ENCODE measurements at places on chromosomes 16 and 17.

GRCh38 chr17:39200070-39200879 is at the start of gene RPL19:
TSS of gene RPL19 (plus strand) at chr17:39200283. CDS start at chr17:39200345, 62 bp downstream.
- peak; percentile 41 for DNase-seq

GRCh38 chr16:83363521-83363920 is 444.3 kb upstream of the HSBP1 start:
- no peak for DNase-seq

- peak; percentile 40 for DNase-seq
These were observed 41.2 kb upstream of the HAPSTR1 start for GRCh38 chr16:9050102-9050830.

- peak; percentile 44 for DNase-seq
These were observed 31.8 kb downstream of the ANKRD11 start for GRCh38 chr16:89458551-89458950.

DNA sequence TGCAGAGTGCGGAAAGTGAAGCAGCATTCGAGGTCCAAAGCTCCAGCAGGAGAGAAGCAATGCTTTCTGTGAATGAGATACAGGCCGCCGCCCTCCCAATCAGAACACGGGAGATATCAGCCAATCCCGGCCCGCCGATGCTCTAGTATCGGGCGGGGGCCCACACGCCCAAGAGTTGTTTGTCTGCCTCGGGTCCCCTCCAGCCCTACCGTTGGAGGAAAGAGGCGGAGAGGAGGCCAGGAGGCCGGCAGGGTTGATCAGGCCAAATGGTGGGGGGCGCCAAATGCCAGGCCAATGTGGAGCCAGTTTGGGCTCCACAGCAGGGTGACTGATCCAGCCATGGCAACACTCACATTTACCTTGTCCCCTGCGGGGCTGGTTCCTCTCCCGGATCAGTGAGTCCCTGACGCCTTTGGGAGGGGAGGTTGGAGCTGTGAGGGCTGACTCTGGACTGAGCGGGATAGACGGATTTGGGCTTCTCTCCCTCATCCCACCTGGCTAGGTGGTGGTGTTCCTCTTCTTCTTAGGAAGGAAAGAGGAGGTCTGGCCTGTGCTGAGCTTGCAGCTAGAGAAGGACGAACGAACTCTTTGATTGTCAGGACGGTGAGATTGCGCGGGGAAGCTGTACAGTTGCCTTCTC is 10.4 kb upstream of the CUEDC1 start:
- DNase-seq = no peak

DNA sequence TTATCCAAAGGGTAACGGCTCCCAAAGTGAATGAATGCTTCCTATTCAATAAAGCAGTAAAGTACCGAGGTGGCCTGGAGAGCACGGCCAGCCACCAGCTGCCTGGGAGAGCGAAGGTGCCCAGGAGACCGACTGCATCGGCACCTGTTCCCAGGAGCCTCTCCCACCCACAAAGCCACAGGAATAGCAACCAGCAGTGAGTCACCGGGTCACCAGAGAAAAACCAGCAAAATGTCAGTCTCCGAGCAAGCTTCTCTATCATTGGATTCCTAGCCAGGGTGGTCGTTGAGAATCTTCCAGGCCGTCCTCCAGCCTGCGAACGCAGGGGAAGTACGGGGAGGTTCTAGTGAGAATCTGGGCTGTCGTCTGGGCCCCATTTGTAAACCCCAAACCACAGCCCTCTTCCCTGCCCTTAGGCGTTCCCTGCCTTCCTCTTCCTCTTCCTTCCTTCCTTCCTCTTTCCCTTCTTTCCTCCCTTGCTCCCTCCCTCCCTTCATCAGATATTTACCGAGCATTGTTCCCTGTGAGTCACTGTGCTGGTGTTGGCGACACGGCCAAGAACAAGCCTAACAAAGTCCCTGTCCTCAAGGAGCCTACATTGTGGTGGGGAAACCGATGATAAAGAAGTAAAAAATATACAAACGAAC is 114.6 kb downstream of the SLC39A11 start:
- DNase-seq = peak; percentile 69

- DNase-seq = peak; percentile 78
These were observed 6.9 kb downstream of the CAMKK1 start for GRCh38 chr17:3885970-3886369.

GRCh38 chr16:87407511-87408112 is 15.5 kb downstream of the MAP1LC3B start:
- DNase-seq = peak; percentile 55

GRCh38 chr16:13838401-13839190 is 81.4 kb upstream of the ERCC4 start:
- DNase-seq = no peak

DNA sequence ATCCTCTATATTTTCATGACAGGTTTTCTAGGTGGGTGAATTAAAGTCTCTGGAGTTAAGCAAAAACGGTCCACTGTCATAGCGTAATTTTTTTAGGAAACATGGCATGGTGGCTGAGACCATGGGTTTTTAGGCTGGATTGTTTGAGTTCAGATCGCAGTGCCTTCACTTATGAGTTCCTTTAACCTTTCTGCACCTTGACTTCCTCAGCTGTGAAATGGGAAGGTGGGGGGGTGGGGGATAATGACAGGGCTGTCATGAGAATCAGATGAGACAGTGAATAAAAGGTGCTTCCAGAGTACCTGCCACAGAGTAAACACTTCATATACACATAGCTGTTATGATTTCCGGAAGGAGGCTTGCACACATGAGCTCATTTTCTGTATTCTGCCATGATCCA is 11.8 kb downstream of the PRCD start:
- no peak for DNase-seq

- no peak for DNase-seq
These were observed 352.1 kb upstream of the TBX2 start for GRCh38 chr17:61047515-61047914.

- peak; percentile 66 for DNase-seq
These were observed 3.5 kb upstream of the ITGAE start for GRCh38 chr17:3804503-3804931.

- no peak for DNase-seq
These were observed 27.4 kb downstream of the CEP95 start for GRCh38 chr17:64534187-64534586.

DNA sequence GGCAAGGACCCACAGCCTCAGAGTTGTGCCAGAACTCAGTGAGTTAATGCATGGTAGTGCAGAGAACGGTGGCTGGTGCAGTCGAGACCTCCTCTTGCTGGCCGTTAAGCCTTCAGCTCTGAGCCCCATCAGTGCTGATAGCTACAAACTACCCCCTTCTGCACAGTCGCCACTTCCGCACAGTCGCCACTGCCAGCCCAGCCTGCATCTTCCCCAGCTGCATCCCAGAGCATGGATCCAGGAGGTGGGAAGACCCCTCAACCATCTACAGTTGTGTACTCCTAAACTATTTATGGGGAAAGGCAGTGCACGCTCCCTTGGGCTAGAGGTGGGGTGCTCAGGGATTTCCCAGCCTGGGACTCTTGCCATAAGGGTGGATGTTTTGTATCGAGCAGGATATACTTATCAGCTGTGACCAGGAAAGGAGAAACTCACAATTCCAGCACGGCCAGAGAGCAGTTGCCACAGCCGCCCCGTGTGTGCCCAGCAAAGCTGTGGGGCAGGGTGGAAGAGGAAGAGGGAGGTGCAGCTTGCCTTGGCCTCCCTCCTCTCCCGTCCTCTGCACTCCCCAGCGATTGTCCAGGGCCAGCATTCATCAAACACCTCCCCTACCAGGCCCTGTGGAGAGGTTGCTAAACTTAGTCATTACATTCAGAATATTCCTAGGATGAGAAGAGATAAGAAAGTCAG is 49.5 kb upstream of the CMIP start:
- DNase-seq = no peak

DNA sequence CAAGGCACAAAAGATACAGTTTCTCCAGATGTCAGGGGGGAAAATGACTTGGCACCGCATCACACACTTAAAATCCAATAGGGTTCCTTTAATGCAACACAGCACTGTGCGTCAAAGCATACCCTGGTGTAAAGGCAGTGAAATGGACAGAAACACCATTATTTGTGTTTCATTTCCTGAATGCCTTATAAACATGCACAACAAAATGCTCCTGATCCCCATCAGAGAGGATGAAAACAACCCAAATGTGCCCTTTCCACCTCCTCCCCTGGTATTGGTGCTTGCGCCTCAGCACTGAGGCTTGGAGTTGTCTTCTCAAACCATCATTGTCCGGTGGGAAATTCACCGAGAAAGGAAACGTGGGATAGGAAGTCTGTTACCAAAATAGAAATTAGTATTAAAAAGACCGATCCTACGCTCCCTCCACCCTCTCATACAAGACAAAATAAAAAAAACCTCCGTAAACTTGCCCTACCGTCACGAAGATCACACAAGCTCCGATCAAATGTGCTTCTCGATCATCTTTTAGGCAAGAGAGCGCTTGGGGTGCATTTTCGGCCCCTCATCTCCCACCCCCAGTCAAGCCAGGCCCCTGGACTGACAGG is 722 bp downstream of the CDC27 start:
- peak; percentile 63 for DNase-seq

DNA sequence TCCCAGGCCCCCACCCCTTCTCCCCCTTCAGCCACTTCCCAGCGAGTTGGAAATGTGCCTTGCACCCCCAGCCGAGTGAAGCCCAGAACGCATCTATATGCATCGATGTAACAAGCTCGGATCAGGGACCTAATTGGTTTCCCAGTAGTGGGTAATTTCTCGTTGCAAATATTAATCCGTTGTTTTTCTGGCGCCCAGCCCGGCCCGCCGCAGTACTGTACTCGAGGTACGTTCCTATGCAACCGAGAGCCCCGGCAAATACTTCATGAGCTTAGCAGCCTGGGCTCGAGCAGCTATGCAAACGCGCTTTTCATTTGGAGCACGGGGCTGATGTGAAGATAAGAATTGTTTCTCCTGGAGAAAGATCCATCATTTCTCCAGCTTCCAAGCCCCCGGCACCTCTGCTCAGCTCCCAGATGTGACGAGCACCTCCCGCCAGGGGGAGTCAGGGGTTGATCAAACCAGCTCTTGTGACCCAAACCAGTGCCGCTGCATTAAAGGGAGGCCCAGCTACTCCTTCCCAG is 229.8 kb downstream of the KATNIP start:
- peak; percentile 83 for DNase-seq

GRCh38 chr16:56930486-56931270 is 1.3 kb upstream of the HERPUD1 start:
- no peak for DNase-seq

- no peak for DNase-seq
These were observed 28.6 kb upstream of the DBNDD1 start for GRCh38 chr16:90047714-90048346.

DNA sequence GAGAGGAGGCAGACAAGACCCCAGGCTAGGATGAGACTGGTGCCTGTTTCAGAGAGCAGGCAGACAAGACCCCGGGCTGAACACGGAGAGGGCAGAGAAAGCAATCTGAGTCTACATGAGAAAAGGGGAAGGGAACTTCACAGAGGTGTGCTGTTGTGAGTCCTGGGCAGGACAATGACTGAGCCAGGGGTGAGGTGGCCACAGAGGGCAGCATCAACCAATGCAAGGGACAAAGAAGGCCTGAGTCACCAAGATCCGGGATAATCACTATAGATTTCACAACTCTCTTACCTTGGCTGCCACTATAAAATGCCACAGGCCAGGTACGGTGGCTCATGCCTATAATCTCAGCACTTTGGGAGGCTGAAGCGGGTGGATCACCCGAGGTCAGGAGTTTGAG is 89.0 kb downstream of the SLC39A11 start:
- no peak for DNase-seq

DNA sequence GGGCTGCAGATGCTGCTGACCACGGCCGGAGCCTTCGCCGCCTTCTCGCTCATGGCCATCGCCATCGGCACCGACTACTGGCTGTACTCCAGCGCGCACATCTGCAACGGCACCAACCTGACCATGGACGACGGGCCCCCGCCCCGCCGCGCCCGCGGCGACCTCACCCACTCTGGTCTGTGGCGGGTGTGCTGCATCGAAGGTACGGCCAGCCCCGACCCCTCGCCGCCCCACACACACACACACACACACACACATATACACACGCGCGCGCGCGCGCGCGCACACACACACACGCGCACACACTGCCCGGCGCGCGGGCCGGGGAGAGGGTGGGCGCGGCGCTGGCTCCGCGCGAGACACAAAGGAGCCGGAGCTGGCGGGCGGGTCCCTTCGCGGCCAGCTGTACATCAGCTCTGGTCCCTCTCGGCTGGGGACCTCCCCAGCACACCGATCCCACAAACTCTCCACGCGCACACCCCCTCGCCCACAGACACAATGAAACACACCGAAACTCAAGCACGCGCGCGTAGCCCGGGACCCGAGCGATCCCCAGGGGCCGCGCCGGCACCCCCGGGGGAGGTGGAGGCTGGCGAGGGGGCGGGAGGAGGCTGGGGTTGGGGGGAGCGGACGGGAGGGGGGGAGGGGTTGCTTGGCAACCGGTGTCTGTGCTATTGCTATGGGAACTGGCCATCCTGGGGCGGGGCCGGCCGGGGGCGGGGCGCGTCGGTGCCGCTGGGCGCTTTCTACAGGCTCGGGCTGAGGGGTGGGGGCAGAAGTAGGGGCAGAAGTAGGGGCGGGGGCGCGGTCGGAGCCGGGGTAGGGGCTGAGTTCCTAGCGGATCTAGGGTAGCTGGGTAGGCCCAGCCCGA is 658 bp downstream of the CACNG4 start:
- DNase-seq = no peak

GRCh38 chr16:17769065-17769464 is 298.3 kb upstream of the XYLT1 start:
- DNase-seq = no peak

GRCh38 chr16:7964167-7964566 is 626.1 kb downstream of the TMEM114 start:
- no peak for DNase-seq

DNA sequence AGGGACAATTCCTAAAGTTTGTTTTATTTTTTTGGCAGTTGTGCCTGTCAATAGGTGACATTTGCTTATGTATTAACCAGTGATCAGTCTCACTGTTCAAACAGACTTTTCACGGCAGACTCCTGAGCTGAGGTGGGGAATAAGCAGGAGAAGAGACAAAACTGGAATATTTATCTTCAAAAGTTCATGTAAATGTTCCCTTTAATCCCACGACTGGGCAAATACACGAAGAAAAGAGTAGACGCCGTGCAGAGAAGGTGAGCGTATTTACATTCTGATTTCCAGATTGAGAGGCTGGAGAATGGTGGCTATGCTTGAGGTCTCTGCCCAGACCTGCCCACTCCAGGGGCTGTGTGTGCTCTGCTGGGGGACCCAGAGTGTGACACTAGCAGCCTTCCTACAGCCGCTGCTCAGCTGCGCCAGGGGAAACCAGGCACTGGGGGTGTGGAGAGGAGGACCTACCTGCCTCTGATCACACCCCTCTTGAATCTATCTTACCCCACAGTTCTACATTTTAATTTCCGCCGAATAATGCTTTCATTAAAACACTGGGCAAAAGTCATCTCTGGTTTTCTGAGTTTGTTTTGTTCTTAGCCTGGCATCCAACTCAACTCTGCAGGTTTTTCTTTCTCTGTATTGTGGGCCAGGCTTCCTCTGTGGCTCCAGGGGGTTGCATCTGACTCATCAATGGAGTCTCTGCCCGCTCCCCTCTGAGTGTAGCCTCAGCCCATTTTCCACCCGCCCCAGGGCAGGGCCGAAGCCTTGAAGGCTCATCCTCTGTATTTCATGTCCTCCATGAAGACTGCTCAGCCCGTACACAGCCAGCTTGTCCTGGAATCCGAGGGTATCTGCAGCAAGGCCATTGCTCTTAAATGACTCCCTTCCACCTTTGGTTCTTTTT is 237.1 kb downstream of the NTN1 start:
- no peak for DNase-seq

Measured in iris pigment epithelial cell (primary cell).